GOT3 (cell line): ENCODE measurements at places on chromosomes 12 and 14.

- no peak for DNase-seq
Measured at GRCh38 chr14:65001723-65002122, 15.0 kb downstream of the FNTB start.

DNA sequence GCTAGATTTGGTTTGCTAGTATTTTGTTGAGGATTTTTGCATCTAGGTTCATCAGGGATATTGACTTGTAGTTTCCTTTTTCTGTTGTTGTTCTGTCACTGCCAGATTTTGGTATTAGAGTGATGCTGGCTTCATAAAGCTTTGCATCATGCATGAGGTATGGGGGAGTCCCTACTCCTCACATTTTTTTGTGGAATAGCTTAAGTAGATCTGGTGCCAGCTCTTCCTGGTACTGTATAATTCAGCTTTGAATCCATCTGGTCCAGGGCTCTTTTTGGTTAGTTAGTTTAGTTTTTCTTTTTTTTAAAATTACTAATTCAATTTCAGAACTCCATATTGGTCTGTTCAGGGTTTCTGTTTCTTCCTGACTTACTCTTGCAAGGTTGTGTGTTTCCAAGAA, 59.4 kb downstream of the LRRIQ1 start:
- DNase-seq: no peak

DNA sequence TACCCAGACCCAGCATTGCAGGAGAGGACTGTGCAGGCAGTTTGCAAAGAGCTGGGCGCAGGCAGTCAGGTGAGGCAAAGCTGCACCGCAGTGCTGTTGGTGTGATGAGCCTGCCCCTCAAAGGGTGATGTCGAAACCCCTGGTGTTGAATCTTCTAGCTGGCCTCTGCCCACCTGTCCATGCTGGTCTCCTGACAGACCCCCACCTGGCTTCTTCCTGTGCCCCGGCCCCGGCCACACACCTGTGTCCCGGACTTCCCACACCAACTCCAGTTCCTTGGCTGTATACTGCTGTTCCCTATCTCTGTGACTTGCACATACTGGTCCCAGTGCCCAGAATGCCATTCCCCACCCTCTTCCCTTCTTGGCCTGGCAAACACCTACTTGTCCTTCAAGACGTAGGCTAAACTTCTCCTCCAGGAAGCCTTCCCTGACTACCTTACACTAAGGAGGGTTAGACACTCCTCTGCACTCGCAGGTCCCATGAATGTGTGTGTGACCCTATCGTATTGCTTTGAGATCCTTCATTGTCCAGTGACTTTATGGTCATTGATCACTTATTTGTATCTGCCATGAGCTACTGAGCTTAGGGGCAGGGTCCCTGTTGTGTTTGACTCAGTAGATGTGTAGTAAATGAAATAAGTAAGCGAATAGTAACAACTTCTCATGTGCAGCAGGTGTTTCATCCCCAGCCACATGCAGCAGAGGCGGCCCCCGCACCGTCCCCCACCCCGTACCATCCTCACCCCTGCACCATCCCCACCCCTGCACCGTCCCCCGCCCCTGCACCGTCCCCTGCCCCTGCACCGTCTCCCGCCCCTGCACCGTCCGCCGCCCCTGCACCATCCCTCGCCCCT, 37.4 kb downstream of the ESRRB start:
- no peak for DNase-seq

- DNase-seq: no peak
Measured at GRCh38 chr12:46921764-46922133, 96.0 kb upstream of the SLC38A4 start.

DNA sequence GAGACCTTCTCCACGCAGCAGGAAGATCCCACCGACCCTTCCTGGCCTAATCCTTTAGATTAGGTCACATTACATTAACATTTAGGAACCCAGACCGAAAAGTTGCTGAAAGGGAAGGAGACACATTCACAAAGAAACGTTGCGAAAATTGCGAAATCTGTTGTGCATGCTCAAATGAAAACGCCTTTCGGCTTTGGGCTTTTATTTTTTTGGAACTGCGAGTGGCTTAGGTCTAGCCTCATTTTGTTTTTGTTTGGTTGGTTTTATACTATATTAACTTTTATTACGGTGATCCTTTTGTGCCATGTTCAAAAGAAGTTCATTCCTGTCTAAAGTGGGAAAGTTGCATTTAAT, 1.5 kb downstream of the MYF6 start:
- no peak for DNase-seq

DNA sequence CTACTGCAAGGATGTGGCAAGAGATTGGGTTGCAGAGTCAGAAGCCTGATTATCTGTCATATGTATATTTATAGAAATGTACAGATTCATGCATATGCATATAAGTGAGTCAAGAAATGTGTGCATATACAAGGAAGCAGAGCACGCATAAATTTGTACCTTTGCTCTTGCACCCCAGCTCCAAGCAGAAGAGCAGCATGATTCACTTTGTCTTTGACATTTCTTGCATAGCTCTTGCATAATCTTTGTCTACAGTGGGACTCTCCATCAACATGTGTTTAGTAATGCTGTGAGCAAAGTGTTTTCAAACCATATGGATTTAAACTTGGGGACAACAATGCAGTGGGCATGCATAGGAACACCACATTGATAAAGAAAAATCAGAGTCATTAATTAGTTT, 330.7 kb upstream of the DCN start:
- DNase-seq: no peak

DNA sequence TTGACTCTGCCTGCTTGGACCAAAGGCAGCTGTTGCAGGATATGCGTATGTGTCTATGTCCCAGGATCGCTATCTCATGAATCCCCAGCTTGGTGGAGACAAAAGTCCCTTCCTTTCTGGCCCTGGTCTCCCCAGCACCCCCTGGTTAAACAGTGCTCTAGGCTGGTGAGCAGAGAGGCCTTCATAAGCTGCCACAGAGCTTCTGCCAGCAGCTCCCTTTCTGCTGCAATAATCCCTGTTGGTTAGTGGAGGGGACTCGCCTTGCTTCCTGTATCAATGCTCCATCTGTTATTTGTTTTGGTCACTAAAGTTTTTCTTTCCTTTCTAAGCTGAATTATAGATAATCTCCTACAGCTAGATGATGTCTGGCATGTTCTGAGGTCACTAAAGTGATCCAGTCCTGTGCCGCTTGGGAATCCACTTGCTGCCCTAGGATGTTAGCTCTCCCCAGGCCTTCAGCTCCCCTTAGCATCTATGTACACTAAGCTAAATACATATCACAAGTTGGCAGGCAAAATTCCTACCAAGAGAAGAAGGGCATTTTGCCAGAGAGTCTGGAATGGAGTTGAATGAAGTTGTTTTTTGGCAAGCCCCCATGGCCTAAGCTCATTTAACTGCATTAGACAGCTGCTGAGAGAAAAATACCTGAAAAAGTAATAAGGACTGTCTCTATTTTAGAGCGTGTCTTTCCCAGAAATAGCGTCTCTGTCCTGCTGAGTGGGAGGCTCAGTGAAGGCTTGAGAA, 47.8 kb downstream of the RDH12 start:
- DNase-seq: no peak

GRCh38 chr12:89671469-89671868, 37.2 kb downstream of the ATP2B1 start:
- DNase-seq: no peak

DNA sequence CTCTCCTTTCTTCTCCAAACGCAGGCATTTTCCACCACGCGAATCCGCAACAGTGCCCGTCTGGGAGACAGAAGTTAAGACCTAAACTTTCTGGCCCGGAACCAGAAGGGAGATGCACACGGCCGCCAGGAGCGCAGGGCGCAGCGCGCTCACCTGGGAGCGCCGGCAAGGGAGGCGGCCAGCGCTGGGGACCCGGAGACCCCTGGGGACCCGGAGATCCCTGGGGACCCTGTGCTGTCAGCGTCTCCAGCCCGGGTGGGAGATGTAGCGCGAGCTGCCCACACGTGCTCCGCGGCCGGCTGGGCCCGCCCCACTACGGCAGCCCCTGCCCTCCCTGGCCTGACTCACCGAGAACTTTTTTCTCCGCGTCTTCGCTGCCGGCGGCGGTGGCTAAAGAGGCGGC, 620 bp downstream of the YBX3 start:
- no peak for DNase-seq

DNA sequence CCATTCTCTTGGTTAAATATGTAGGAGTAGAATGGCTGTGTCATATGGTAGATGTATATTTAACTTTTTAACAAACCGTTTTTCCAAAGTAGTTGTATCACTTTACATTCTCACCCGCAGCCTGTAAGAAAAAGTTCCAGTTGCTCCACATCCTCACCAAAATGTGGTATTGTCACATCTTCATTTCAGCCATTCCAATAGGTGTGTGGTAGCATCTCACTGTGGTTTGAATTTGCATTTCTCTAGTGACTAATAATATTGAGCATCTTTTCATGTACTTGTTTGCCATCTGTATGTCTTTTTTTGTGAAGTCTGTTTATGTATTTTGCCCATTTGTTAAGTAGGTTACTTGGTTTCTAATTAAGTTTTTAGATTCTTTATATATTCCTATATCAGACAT, 78.6 kb downstream of the TBK1 start:
- DNase-seq: no peak

DNA sequence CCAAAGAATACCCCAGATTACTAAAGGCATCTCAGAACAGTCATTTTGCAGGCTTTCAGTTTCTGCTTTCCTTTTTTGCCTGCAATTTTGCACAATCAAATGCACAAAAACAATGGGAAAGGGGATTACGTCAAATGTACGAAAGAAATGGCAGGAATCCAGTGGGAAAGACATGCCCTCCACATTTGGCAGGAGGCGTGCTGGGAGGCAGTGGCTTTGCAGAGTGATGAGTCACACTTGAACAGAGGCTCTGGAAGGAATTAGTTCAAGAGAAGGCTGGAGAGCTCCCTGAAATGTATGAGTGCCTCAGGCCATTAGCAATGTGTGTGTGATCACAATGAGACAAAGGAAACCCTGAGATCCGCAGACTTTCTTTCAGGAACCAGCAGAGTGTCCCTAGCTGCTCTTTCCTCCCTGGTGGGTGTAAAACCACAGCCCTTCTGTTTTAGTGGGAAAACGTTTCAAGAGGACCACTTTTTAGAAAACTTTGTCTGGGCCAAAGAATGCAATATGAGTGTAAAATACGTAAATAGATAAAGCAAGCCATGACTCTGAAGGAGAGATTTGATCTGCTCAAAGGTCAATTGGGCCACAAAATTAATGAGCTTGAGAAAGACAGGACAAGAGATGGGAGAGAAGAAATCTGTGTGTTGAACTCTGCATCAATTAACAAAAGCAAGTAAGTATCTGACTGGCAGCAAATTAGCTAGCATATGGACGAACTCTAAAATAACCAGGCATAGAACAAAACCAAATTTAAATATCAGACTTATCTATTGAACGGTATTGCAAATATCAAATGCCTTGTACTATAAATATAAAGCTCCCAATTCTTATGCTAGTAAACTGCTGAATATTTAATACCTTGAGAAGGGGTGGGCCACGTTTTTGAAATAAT, 155.4 kb upstream of the PDE3A start:
- DNase-seq: peak; percentile 66

DNA sequence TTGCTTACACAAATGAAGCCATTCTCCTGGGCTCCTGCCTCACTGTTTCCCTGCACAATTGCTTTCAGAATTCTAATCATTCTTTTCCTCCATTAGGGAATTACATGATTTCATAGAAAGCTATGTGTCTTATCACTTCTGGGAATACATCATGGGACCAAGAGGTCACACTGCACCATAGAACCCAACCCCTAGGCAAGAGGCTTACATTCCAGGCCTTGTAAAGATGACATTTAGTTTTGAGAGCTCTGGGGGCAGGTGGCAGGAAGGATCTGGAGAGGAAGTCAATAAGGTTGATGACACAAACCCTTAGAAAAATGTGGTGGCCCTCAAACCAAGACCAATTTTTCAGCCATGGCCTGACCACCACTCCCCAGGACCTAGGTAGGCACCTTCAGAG, 57.1 kb downstream of the NUAK1 start:
- DNase-seq: no peak

DNA sequence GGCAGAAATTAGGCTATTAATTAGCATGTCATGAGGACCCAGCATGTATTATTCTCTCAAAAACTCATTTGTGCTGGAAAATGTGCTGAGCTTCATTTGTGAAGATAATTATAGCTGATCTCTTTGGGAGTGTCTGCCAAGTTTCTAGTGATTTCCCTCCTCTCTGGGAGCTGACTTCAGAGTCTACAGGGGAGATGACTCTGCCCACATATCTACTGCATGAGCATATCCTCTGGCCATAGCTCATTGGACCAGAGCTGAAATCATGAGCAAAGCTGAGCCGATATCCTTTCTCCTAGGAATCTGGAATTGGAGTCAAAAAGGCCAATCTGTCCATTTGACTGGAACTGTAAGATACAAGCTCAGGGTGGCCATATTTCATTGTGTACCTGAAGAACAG, 5.9 kb downstream of the CCDC198 start:
- DNase-seq: no peak

GRCh38 chr12:96343347-96343954, 56.8 kb downstream of the CDK17 start:
- no peak for DNase-seq

DNA sequence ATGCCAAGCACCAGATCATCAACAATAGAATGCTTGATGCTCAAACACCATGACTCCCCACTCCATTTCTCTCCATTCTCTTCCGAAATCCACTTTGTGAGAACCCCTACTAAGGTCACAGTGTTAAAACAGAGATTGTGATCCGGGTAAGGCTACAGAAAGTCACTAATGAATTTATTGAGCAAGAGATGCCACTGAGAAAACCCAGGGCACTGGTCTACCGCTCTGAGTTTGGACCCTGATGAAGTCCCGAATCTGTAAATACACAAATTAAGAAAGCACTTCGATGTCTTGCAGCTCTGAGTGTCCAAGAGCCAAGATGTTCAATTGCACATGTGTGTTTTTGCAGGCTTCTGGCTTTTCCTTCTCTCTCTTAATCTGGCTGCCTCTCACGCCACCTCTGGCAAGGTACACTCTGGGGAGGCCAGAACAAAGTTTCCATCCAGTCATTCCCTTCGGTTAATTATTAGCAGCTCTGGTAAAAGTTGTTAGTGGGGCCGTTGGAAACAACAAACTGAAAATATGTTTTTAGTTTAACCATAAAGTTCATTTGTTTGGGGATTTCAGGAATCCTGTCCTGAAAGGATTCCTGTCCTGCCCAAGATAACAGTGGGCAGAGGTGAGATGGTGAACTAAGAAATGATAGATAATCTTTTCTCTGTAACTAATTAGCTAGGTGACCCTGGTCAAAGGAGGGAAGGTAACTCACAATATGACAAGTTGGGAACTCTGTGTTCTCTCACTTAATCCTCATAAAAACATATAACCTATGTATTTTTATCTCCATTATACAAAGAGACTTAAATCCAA, 75.4 kb downstream of the BTG1 start:
- no peak for DNase-seq

DNA sequence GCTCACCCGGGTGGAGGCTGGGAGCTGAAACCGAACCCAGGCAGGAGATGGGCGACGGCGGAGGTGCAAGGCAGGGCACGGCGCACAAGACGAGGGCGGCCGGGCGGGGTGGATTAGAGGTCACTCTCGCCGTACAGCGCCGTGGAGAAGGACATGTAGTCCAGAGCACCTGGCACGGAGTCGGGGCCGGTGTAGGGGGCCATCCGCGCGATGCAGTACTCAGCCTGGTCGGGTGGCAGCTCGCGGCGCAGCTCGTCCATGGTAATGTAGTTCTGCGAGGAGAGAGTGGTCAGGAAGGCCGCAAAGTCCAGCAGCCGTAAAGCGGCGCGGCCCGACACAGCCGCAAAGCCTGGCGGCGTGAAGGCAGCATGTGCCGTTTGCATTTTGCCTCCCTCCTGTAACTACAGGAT, 81.9 kb upstream of the ZFP36L1 start:
- DNase-seq: no peak

GRCh38 chr12:106282457-106283097, 20.0 kb upstream of the TCP11L2 start:
- no peak for DNase-seq
